NCI-H460 (cell line): ENCODE measurements at places on chromosomes 6 and 20. TPM values are rescaled to one million over a fixed set of nuclear protein-coding genes. Genes with fewer than 3 reads are reported as not detected.

Gene NHSL1
- total RNA-seq: 24.5 and 25.2 TPM in 2 replicates

Gene UNC5CL
- total RNA-seq: 0.10 TPM in 1 of 2 replicates, not detected in the other

Gene TFAP2A
- 13.6 and 14.2 TPM in 2 replicates for total RNA-seq

Gene GHRH
- total RNA-seq: not detected in 2 replicates

Gene GPX5
- not detected in 2 replicates for total RNA-seq

Gene PTPRT
- total RNA-seq: not detected in 2 replicates

Gene GPR63
- total RNA-seq: 3.6 and 3.9 TPM in 2 replicates

Gene FAM217B
- 7.2 and 10.7 TPM in 2 replicates for total RNA-seq

Gene MCCD1
- not detected in 2 replicates for total RNA-seq

- no peak for DNase-seq
Observed at GRCh38 chr6:106080763-106081095, 5.4 kb upstream of the PRDM1 start.

GRCh38 chr20:40192529-40192928 is 496.5 kb downstream of the MAFB start:
- no peak for DNase-seq

- peak; percentile 33 for DNase-seq
Observed at GRCh38 chr20:42567409-42567808, 622.3 kb downstream of the PTPRT start.

DNA sequence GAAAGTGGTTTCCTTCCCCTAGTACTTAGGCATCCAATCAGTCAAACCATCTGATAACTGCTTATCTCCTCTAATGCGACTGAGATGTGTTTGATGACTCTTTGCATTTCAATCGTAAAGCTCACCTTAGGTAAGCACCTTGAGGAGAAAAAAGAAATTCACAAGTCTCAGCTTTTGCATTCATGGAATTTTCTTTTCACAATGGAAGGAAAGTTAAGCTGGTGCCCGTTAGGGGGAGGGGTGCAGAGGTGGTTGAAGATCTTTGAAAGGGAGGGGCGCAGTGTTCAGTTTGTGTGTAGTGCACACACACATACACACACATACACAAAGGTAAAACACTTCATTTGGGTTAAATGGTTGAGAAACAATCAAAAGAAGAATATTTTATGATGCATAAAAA is 87.1 kb upstream of the SALL4 start:
- no peak for DNase-seq

- DNase-seq: no peak
Observed at GRCh38 chr6:165635965-165636364, 27.1 kb downstream of the PDE10A start.

DNA sequence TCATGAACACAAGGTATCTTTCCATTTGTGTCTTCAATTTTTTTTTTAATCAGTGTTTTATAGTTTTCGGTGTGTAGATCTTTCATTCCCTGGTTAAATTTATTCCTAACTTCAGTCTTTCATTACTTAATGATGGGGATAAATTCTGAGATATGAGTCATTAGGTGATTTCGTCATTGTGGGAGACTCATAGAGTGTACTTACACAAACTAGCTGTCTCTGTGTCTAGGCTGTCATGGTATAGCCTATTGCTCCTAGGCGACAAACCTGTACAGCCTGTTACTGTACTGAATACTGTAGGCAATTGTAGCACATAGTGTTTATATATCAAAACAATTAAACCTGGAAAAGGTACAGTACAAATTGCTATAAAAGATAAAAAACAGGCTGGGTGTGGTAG is 42.1 kb downstream of the SMAP1 start:
- DNase-seq: peak; percentile 2

DNA sequence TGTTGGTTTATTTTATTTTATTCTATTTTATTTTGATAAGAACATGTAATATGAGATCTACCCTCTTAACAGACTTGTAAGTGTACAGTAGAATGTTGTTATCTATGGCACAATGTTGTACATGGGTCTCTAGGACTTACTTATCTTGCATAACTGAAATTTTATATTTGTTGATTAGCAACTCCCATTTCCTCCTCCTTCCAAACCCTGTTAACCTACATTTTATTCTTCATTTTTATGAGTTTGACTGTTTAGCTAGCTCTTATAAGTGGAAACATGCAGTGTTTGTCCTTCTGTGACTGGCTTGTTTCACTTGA is 37.9 kb upstream of the BCAS1 start:
- DNase-seq: no peak

DNA sequence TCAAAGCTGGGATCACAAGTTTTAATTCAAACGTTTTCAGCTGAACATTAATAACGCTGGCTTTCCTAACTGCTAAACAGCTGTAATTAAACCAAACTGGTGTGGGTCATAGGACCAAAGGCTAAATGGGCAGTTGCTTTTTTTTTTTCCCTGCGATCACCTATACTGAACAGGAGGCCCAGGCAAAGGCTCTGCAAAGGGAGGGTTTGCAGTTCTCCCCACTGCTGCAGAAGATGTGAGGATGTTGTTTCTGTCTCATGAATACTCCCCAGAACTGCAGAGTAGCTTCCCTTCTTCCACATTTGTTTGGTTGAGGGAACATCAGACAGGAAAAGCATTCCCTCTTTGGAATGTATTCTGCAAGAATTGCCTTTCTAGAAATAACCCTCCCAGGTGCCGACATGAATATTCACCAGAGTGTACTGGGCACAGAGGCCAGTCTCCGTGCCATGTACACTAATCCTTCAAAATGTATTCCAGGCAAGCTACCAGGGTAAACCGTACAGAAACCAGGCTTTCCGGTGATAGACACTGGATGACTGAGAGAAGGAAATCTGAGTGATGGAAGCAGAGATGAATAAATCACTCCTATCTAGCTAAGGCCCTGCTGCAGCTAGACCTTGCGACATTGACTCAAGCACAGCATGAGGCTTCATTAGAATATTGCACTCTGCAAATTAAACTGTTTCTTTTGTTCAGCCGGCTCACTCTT is 370.1 kb downstream of the BTBD9 start:
- DNase-seq: no peak
